ENCODE measurements at places on chromosomes 11 and 22. TPM values are rescaled to one million over a fixed set of nuclear protein-coding genes. Genes with fewer than 3 reads are reported as not detected.

- no peak for DNase-seq
Observed at GRCh38 chr11:5007561-5007960, 12.9 kb downstream of the OR51L1 start.

- no peak for DNase-seq
Observed at GRCh38 chr22:32544953-32545558, 70.4 kb downstream of the FBXO7 start.

- no peak for DNase-seq
Observed at GRCh38 chr11:271319-271715, 6.9 kb upstream of the NLRP6 start.

The VWCE gene
- total RNA-seq: 0.65 TPM

DNA sequence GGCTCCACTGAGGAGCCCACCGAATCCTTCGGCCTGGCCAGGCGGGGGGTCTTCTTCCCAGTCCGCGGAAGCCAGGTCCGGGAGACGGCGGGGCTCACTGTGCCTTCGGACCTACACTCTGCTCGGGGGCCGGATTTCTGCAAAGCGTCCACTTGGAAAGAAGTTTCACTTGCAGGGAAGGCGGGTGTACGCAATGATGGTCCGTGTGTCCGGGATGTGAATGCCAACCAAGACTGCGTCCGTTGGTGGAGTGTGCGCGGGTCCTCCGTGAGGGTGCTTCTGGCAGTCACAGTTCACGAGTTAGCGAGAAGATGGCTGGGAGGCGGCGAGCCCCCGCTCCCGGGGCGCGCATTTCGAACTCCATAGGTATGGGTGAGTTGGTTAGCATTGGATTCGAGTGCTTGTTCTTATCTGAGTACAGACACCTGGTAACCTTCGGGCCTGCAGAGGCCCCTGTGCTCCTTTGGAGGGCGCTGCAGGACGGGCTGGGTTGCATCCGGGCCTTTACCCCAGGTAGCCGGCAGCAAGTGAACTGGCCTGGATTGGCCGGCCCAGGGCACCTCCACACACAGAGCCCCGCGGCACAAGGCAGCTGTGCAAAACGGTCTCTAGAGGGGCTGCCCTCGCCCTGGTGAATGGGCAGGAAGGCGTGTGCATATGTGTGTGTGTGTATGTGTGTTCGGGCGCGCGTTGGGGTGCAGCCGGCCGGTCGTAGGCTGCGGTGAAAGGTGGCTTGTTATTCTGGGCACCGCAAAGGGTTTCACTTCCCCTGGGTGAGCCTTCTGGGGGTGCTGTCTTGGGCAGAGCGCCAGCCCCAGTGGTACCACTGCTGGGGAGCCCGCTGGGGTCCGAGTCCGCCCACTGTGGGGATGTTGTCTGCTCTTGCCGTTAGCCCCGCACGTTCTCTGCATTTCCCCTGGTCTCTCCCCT, 13.3 kb upstream of the CYP2R1 start:
- DNase-seq: peak; percentile 61

The LRRC10B gene
- 29.3 TPM for total RNA-seq

All from lung (tissue), 17 donors.